Naive B cell (primary cell): ENCODE measurements at places on chromosomes 7 and 10. TPM values are rescaled to one million over a fixed set of nuclear protein-coding genes. Genes with fewer than 3 reads are reported as not detected.

DNA sequence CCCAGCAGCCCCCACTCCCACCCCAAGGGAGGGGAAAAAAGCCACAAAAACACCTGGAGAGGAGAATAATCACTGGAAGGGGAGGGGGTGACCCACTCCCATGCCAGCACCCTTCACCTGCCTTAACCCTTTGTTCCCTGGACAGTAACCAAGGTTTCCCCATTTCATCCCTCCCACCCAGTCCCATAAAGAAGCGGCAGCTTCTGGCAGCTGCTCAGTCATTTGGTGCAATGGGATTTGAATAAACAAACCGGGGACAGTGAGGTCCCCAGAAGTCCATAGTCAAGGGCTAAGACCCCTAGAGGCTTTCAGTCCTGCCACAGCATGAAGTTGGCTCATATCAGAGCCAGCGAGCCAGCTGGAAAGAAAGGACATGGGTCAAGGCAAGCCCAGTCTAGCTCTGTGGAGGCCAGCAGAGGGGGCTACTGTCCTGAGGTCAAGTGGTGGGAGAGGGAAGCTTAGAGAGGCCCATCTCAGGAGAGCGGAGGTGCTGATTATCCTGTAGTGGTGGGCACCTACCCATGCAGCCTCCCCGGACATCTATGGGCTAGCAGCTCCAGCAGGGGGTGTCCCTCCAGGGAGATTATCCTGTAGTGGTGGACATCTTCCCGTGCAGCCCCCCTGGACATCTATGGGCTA lies 58.9 kb upstream of the LBX1 start:
- DNase-seq: no peak

Gene ACSM6
- polyA plus RNA-seq: not detected

Gene LBX1
- polyA plus RNA-seq: not detected

- no peak for DNase-seq
Measured at GRCh38 chr10:77939561-77940001, 13.0 kb upstream of the DLG5 start.

DNA sequence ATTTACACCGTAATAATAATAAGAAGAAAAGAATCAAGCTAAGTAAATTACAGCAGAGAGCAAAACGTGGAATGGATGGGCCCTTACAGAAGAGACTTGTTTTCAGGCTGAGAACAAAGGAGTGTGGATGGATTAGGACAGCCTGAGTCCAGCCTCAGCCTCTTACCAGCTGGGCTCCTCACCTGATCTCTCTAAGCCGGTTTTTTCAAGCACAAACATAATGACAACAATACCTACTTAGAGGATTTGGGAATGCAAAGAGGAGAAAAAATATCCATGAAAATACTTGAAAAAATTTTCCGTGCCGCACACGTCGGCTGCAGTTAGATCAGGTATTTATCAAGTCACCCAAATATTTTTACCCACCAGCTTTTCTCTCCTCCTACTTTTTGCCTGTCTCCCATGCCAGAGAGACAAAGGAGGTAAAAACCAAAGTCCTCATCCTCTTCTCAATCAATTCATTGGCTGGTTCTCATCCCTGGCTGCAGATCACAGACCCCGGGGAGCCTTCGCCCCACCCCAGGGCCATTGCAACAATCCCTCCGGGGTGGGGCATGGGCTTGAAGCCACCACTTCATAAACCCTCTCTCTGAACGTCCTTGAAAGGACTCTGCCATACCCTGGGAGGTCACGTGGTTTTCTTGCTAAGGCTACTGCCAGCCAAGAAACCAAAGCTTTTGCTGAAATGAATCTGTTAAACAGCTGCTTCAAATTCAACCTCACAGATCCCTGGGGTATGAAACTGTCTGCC lies 29.7 kb upstream of the GTF2I start:
- no peak for DNase-seq

GRCh38 chr7:20223356-20223755 lies 6.2 kb upstream of the MACC1 start:
- no peak for DNase-seq

DNA sequence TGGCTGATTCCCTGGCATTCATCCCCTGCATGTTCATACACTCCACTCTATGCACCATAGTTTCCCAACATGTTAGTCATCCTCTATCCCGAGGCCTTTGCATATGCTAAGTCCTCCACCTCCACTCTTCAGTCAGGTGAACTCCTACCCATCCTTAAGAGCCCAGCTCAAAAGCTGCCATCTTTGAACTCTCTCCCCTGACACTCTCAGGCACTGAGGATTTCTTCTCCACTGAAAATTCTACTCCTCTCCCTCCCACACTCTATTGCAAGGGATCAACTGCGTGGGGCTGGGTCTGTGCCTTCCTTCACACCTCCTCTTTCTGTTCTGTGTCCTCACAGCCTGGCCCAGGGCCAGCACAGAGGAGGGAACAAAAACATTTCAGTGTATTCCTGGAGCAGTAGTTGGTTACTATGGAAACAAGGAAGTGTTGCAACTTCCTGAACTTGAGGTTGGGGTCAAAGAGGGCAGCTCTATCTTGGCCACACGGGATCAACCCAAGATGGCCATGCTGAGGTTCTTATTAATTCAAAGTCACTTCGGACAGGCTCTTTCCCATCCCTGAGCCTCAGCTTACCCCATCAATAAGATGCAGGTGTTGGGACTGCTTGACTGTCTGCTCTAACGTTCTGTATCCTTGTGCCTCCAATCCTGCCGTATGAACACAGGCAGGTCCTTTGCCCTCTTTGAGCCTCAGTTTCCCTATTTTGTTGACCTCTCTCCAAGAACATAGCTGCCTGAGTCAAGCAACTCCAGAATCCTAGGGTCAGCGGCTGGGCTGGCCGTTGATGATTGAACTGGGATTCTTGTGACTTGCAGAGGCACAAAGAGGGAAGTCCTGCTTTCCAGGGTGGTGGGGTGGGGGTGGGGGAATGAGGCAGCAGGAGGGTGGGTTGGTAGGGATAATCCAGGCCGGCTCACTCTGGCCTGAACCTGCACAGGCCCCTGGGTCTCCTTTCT lies 15.5 kb downstream of the ZMIZ1 start:
- peak; percentile 41 for DNase-seq

Gene ZNF727
- 2.1 TPM for polyA plus RNA-seq

Gene GNGT1
- polyA plus RNA-seq: not detected

Gene CALML3
- not detected for polyA plus RNA-seq

GRCh38 chr7:103936558-103936957 lies 52.9 kb downstream of the RELN start:
- no peak for DNase-seq

Gene CRTAC1
- polyA plus RNA-seq: not detected

Gene WDFY4
- polyA plus RNA-seq: 93.9 TPM

Gene NAPEPLD
- 6.5 TPM for polyA plus RNA-seq

GRCh38 chr7:101186844-101187428 lies 6.8 kb upstream of the NAT16 start:
- DNase-seq: no peak

- DNase-seq: no peak
Measured at GRCh38 chr10:127987467-127988380, 80.8 kb downstream of the PTPRE start.

Gene NKX2-3
- not detected for polyA plus RNA-seq

- DNase-seq: no peak
Measured at GRCh38 chr10:117768333-117769042, 225.9 kb downstream of the EMX2 start.

DNA sequence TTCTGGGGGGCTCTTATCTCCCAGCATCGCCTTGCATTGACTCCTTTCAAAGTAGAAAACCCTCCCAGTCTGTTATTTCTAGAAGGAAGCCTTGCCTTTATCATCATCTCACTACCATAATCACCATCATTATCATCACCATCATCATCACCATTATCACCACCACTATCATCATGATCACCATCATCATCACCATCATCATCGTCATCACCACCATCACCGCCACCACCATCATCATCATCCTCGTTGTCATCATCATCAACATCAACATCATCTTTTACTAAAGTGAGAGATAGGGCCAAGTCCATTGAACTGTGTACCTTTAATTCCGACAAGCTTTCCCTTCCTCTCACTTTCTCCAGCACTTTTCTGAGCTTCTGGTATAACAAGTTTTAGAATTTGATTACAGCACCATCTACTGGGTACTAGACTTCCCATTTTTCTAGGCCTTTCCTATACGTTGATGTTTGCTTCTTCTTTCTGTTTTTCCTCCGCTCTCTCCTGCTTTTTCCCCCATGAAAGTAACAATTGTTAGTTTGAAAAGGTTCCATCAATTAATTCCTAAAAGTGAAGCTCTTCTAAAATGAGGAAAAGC lies 226.4 kb downstream of the BUB3 start:
- no peak for DNase-seq

DNA sequence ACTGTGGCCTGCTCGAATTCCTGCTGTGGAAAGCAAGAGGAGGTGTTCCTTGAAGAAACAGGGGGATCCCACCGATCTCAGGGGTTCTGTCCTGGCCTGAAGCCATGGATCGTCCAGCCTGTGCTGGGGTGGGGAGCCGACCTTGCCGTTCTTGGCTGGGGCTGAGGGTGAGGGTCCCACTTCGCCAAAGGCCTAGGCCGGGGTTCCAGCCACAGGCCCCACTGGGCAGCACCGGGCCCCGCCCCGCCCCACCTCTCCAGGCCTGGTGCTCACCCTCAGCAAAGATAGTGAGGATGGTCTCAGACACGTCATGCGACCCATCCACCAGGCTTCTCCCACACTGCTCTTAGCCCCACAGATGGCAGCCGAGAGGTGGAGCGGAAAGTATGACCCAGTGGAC lies 51.4 kb upstream of the ZNF716 start:
- DNase-seq: no peak

DNA sequence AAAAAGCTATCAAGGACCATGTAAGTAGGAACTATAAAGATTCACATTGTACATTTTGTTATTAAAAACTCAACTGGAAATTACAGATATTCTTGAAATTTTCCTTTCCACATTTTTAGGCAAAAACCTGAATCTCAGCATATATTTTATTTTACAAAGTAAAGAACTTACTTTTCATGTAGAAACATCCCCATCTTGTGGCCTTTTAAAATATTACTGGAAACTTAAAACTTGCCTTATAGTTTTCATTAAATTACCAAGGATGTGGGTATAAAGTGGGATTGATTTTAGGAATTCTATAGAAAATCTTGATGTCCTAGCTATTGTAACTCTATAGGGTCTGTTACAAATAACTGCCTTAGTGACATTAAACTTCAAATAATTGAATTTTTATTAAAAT lies 10.6 kb downstream of the DBF4 start:
- peak; percentile 34 for DNase-seq

GRCh38 chr7:877312-878232 lies 1.2 kb downstream of the GET4 start:
- DNase-seq: no peak

- no peak for DNase-seq
Measured at GRCh38 chr10:50545846-50546245, 77.9 kb downstream of the SGMS1 start.

Gene SDK1
- polyA plus RNA-seq: 0.60 TPM

- DNase-seq: no peak
Measured at GRCh38 chr7:82803411-82803810, 359.3 kb downstream of the PCLO start.

- DNase-seq: no peak
Measured at GRCh38 chr7:111654343-111654742, 92.1 kb upstream of the IMMP2L start.
